ENCODE measurements at places on chromosomes 12 and 14.

GRCh38 chr14:61518403-61518802, 176.9 kb upstream of the HIF1A start:
- no peak for DNase-seq

- no peak for DNase-seq
Observed at GRCh38 chr14:42628602-42629001, 1021.9 kb downstream of the LRFN5 start.

DNA sequence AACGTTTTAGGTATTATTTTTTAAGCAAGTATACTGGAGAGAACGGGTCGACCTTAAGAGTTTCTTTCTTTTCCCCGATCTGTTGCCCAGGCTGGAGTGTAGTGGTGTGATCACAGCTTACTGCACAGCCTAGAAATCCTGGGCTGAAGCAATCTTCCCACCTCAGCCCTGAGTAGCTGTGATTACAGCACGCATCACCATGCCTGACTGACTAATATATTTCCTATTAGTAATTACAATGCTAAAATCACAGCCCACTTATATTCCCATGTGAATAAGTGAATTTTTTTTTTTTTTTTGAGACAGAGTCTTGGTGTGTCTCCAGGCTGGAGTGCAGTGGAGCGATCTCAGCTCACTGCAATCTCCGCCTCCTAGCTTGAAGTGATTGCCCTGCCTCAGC, 50.4 kb downstream of the DICER1 start:
- DNase-seq = no peak

- no peak for DNase-seq
Observed at GRCh38 chr12:92146497-92147224, 1.0 kb upstream of the BTG1 start.

DNA sequence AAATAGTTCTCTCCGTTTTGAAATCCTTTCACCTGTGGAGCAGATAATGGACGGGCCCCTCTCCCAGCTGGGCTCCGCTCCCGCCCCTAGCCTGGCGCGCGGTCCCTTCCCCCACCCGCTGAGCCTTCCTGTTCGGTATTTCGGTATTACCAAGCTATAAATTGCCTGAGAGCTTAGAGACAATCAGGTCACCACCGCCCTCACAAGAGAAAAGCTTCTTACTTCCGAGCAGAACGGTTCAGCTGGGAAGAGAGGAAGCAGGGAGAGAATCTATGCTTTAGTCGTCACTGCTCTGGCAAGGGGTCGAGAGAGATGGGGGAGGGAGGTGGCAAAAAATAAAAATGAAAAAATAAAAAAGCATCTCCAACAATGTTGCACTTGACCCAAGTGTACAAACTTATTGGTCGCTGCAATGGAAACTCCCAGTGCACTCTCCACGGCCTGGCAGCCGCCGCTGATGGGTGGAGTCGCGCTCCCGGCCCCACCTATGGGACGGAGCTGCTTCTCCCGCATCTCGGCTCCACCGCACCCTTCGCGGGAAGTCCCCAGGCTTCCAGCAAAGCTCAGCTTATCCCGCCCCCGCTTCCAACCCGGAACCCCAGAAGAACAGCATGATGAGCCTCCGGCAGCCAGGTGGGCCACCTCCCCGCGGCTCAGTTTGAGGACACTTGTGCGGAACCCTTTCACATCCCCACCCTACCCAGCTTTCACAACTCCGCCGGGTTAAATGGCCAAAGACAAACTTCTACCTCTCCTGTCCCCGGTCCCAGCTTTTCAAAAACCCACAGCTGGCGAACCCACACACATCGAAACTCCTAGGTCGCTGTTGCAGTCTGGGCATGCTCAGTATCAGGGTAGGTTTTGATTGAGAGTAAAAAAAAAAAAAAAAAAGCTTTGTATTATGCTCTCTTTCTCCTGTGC, 832 bp upstream of the SYT1 start:
- DNase-seq = no peak

- no peak for DNase-seq
Observed at GRCh38 chr12:58592475-58593207, 327.7 kb downstream of the LRIG3 start.

DNA sequence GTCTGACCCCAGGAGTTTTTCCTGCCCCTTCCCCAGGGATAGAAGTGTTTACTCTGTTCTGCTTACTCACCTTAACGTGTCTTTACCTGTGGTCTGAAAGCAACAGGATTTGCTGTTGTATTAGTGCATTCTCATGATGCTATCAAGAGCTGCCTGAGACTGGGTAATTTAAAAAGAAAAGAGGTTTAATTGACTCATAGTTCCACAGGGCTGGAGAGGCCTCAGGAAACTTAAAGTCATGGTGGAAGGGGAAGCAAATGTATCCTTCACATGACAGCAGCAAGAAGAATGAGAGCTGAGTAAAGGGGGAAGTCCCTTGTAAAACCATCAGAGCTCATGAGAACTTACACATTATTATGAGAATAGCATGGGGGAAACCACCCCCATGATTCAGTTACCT, 240.4 kb downstream of the SNAPC1 start:
- peak; percentile 9 for DNase-seq

- no peak for DNase-seq
Observed at GRCh38 chr12:56688846-56689109, 694 bp upstream of the PTGES3 start.

GRCh38 chr14:76846331-76847047, 20.3 kb downstream of the LRRC74A start:
- DNase-seq = no peak

- no peak for DNase-seq
Observed at GRCh38 chr12:108102363-108102762, 26.7 kb upstream of the WSCD2 start.

DNA sequence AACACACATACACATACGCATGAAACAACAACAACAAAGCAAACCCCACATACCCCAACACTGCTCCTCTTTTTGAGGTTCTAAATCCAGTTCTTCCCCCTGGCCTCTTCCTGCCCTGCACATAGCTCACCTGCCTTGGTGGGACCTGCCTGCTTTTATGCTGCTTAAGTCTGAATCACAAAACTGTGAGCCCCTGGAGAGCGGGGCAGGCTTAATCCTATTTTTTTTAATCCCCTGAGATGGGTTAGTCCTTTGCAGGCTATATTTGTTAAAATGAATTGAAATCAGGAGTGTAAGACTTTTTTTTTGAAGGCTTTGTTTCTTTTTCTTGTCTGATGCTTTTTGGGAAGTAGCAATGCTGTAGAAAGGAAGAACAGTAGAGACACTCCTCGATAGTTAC, 84.6 kb upstream of the MAX start:
- DNase-seq = no peak

DNA sequence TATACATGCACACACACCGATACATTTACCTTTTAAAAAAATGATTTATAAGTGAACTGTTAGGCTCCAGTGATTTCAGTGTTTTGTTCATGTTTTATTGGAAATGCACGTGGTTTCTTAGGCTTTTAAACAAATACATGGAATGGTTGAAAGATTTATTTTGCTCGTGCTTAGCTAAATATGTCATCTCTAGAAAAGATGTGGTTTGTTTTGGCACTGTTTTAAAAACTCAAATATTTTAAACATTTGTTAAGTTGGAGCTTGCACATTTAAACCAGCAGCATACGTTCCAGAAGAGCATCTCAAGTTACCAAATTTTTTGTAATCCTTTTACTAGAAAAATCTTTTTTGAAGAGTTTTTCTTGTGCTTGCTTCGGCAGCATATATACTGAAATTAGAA, 44.5 kb downstream of the FOXA1 start:
- DNase-seq = no peak

- no peak for DNase-seq
Observed at GRCh38 chr12:41362510-41362909, 174.4 kb downstream of the PDZRN4 start.

- no peak for DNase-seq
Observed at GRCh38 chr14:64082837-64083236, 211.3 kb downstream of the ESR2 start.

GRCh38 chr12:89345376-89345775, 6.9 kb downstream of the DUSP6 start:
- DNase-seq = no peak

- no peak for DNase-seq
Observed at GRCh38 chr12:34219046-34219770, 196.9 kb downstream of the ALG10 start.

GRCh38 chr12:100460702-100461101, 13.0 kb upstream of the NR1H4 start:
- DNase-seq = no peak

DNA sequence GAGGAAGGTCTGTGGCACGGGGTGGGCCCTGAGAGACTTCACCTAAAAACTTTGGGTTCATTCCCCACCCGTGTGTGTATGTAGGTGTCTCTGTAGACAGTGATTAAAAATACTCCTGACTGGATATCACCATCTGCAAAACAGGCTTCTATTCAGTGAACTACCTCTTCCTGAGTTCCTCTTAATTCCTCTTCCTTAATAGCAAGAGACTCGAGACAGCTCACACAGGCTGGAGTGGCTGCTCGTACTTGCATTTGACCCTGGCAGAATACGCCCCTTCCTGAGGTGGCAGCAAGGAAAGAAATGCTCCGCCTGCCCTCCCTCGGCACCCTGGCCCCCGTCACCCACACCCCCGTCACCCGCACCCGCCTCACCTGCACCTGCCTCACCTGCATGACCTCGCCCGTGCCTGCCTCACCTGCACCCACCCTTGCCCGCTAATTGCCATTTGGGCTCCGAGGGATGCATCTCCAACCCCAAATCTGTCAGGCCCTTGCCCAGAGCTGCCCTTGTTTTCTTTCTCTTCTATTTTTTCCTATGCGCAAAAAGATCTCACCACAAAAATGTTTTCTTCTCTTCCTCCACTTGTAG, 90.0 kb downstream of the FBXL14 start:
- DNase-seq = no peak

- DNase-seq = no peak
Observed at GRCh38 chr12:13948621-13949020, 32.8 kb downstream of the GRIN2B start.

DNA sequence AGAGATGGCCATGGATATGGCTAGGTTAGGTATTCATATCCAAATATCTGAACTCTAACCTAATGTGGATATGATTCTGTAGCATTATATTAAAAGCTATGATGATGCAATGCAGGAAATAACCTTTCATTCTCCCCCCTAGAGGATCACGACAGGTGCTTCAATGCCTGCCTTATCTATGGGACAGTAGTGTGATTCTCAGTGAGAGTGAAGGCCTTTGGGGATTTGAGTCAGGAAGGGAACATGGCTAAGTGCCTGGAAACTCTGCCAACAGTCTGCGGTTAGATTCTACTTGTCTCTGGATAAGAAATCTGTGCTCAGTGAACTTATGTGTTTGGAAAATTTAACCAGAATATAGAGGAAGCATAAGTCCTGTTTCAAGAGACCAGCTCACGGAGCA, 81.8 kb downstream of the SLC38A1 start:
- no peak for DNase-seq

DNA sequence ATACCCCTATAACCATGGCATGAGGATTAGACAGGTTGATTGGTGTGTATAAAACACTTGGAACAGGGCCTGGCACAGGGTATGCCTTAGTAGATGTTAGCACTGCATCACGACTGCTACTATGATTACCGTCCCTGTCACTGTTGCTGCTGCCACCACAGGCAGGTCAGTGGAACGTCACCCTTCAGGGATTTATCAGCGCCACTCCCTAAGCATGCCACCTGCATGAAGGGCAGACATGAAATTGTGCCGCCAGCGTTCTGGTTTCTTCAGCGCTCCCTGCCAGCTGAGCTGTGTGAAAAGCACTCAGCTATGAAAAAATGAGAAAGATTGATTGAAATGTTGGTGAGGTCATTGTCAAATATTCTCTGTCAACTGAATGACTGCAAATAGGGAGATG, 477.0 kb downstream of the DPF3 start:
- no peak for DNase-seq

GRCh38 chr12:80551897-80552296, 107.9 kb downstream of the PTPRQ start:
- no peak for DNase-seq

DNA sequence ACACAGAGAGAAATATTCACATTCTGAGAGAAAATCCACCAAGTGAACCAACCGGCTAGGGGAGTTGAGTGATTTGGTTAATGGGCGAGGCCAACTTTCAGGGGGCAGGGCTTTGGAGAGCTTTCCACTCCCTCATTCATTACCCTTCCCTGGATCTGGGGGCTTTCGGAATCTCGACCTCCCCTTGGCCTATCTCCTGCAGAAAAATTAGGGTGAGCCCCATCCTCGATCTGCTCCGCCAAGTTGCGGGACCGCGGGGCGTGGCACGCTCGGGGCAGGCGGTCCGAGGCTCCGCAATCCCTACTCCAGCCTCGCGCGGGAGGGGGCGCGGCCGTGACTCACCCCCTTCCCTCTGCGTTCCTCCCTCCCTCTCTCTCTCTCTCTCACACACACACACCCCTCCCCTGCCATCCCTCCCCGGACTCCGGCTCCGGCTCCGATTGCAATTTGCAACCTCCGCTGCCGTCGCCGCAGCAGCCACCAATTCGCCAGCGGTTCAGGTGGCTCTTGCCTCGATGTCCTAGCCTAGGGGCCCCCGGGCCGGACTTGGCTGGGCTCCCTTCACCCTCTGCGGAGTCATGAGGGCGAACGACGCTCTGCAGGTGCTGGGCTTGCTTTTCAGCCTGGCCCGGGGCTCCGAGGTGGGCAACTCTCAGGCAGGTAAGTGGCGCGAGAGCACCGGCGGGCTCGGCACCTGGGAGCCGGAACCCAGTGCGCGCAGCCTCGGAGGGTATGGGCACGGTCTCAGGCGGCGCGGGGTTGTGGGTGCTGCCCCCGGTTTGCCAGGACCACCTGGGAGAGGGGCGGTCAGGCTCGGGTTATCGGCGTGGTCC, at the start of gene ERBB3:
Gene ERBB3 (plus strand): TSS at position 443 of the 833 bp plus-strand sequence. CDS start 136 bp downstream, at position 579.
- peak; percentile 43 for DNase-seq

DNA sequence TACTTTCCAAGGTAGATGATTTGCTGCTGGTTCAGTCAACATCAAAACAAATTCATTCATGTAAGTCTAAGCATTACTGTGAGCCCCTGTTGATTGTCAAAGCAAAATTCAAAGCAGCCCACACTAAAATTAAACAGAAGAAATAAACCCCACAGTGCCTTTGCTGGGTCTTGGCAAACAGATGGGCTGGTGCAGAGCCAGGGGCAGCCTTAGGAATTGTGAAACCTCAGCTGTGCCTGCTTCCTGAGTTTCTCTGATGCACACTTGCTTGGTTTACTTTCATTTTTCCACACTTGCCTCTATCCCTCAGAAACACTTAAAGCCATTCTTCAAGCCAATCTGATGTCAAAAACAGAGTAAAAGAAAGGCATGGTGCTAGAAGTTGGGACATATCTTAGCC, 6.6 kb upstream of the PLEKHG7 start:
- DNase-seq = no peak

GRCh38 chr12:60070552-60070951, 474.7 kb downstream of the SLC16A7 start:
- no peak for DNase-seq

DNA sequence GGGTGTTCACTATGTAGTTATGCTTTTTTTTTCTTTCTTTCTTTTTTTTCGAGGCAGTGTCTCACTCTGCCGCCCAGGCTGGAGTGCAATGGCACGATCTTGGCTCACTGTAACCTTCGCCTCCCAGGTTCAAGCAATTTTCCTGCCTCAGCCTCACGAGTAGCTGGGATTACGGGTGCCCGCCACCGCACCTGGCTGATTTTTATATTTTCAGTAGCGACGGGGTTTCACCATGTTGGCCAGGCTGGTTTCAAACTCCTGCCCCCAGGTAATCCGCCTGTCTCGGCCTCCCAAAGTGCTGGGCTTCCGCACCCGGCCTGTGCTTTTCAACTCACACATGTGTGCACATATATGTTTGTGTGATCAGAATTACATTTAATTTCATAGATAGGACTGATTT, 38.9 kb upstream of the AMN start:
- DNase-seq = no peak
